ENCODE measurements at places on chromosomes 16 and 17.
A peak's percentile ranks its signal among the peaks of the same experiment; 100 is the strongest.

- no peaks in the 10 kb centered on the region for H3K36me3 ChIP-seq
- no peak overlapping the region for H3K27ac ChIP-seq
- no peak overlapping the region for H3K4me3 ChIP-seq
- H3K27me3 ChIP-seq = peaks cover 8% of the 10 kb centered on the region
- H3K4me1 ChIP-seq = no peaks in the 10 kb centered on the region
Measured at GRCh38 chr17:73342050-73342522, 30.3 kb upstream of the CDC42EP4 start.

DNA sequence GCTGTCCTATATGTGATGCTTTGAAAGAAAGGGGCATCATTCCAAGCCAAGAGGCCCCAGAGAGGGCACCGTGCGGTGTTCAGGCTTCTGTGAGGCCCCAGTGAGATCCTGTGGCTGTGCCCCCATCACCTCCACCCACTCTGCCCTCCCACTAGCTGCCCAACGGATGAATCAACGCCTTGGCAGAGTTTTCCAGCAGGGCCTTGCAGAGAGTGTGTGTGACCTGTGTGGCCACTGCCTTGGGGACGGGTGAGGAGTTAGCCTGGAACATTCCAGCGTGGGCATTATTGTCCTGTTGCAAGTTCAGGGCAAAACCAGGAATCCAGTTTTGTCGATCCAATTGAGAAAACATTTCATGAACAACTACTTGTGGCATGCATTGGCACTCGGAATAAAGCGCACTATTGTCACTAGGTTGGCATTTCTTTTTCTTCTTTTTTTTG is 53.7 kb downstream of the SF3B3 start:
- peaks cover 6% of the 10 kb centered on the region for H3K4me1 ChIP-seq
- no peak overlapping the region for H3K4me3 ChIP-seq
- H3K36me3 ChIP-seq = peaks cover 4% of the 10 kb centered on the region
- no peak overlapping the region for H3K27ac ChIP-seq

- H3K4me3 ChIP-seq = no peak overlapping the region
- H3K4me1 ChIP-seq = peaks cover 4% of the 10 kb centered on the region
- H3K27me3 ChIP-seq = no peaks in the 10 kb centered on the region
- H3K36me3 ChIP-seq = peaks cover 14% of the 10 kb centered on the region
- DNase-seq = no peak
- peak overlapping the region; percentile 60 for H3K27ac ChIP-seq
Measured at GRCh38 chr17:15981208-15981607, 18.3 kb downstream of the ZSWIM7 start.

DNA sequence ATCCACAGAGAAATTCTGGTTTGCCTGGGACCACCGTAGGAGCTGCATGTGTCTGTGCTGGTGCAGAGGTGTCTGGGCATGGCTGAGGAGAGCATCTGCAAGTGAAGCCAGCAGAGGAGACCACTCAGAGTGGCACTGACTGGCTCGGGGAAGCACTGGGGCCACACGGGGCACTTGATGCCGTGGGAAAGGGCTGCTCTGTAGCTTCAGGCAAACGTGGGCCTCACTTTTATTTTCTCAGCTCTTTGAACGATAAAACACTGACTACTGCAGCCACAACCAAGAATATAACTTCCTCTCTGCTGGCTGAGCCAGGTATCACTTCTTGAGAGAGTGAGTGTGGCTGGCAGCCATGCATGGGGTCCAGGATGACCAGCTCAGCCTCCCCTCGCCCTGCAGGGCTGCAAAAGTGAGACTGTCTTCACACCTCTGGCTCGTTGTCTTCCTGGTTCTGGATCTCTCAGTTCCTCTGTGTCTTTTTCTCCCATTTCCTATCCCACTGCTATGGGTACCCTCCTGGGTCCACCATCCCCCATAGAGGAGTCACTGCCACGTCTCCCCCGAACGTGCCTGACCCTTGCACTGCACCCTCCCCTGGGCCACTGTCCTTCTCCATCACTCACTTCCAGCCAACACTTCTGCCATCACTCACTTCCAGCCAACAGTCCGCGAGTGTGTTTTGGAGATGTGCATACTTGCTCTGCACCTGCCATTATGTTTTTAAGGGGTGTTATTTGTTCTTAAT is 201.4 kb upstream of the CHMP6 start:
- peaks cover 4% of the 10 kb centered on the region for H3K36me3 ChIP-seq
- no peak for DNase-seq
- H3K27me3 ChIP-seq = no peaks in the 10 kb centered on the region
- H3K4me1 ChIP-seq = peaks cover 55% of the 10 kb centered on the region

- no peaks in the 10 kb centered on the region for H3K36me3 ChIP-seq
- no peaks in the 10 kb centered on the region for H3K27me3 ChIP-seq
- H3K4me1 ChIP-seq = peaks cover 19% of the 10 kb centered on the region
- no peak overlapping the region for H3K4me3 ChIP-seq
Measured at GRCh38 chr17:57331423-57331822, 75.1 kb downstream of the MSI2 start.

DNA sequence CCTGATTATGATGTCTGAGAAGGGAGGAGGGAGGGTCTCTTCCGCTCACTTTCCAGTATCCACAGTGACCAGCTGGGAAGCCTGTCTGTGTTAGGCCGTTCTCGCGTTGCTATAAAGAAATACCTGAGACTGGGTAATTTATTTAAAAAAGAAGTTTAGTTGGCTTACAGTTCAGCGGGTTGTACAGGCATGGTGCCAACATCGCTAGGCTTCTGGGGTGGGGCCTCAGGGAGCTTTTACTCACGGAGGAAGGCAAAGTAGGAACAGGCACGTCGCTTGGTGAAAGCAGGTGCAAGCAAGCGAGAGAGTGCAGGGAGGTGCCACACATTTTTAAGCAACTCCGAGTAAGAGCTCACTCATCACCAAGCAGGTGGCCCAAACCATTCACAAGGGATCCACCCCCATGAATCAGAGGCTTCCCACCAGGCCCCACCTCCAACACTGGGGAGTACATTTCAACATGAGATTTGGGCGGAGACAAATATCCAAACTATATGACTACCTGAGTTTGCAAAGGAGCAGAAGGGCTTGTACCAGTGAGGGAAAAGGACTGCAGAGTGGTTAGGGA is 137.5 kb downstream of the CCDC182 start:
- no peak overlapping the region for H3K4me3 ChIP-seq
- DNase-seq = no peak
- H3K27me3 ChIP-seq = no peaks in the 10 kb centered on the region
- H3K36me3 ChIP-seq = no peaks in the 10 kb centered on the region
- H3K27ac ChIP-seq = peak overlapping the region; percentile 71

- H3K4me1 ChIP-seq = peaks cover 24% of the 10 kb centered on the region
- no peaks in the 10 kb centered on the region for H3K27me3 ChIP-seq
- H3K36me3 ChIP-seq = no peaks in the 10 kb centered on the region
- H3K27ac ChIP-seq = no peak overlapping the region
- DNase-seq = no peak
Measured at GRCh38 chr17:57422574-57423164, 166.3 kb downstream of the MSI2 start.

GRCh38 chr17:38587947-38588787 is 17.6 kb downstream of the SRCIN1 start:
- no peak for DNase-seq
- H3K4me3 ChIP-seq = peak overlapping the region; percentile 56
- H3K27ac ChIP-seq = no peak overlapping the region
- H3K36me3 ChIP-seq = no peaks in the 10 kb centered on the region

GRCh38 chr17:60355663-60356594 is 36.0 kb downstream of the USP32 start:
- DNase-seq = no peak
- no peak overlapping the region for H3K4me3 ChIP-seq
- H3K4me1 ChIP-seq = peaks cover 20% of the 10 kb centered on the region
- no peaks in the 10 kb centered on the region for H3K36me3 ChIP-seq

- DNase-seq = no peak
- no peaks in the 10 kb centered on the region for H3K27me3 ChIP-seq
- H3K27ac ChIP-seq = peak overlapping the region; percentile 29
- peaks cover 24% of the 10 kb centered on the region for H3K4me1 ChIP-seq
Measured at GRCh38 chr16:72099377-72099818, 5.8 kb downstream of the DHX38 start.

DNA sequence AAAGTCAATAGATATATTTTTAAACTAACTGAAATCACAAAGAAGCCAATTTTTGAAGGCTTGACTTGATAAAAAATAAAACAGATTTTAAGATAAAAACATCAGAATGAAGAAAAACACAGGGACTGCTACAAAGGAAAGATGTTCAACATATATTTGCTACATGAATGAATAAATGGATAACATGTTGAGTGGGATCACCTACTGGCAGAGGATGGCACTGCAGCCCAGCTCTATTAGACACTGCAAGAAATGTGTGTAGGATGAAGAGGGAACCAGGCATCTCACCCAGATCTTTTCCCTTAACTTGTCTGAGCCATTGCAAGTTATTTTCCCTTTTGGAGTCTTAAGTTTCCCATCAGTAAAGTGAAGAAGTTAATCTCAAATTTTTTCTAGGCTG is 4.2 kb downstream of the AIPL1 start:
- H3K27ac ChIP-seq = no peak overlapping the region
- H3K36me3 ChIP-seq = no peaks in the 10 kb centered on the region
- H3K4me1 ChIP-seq = peaks cover 15% of the 10 kb centered on the region
- peaks cover under 1% of the 10 kb centered on the region for H3K27me3 ChIP-seq
- no peak for DNase-seq

DNA sequence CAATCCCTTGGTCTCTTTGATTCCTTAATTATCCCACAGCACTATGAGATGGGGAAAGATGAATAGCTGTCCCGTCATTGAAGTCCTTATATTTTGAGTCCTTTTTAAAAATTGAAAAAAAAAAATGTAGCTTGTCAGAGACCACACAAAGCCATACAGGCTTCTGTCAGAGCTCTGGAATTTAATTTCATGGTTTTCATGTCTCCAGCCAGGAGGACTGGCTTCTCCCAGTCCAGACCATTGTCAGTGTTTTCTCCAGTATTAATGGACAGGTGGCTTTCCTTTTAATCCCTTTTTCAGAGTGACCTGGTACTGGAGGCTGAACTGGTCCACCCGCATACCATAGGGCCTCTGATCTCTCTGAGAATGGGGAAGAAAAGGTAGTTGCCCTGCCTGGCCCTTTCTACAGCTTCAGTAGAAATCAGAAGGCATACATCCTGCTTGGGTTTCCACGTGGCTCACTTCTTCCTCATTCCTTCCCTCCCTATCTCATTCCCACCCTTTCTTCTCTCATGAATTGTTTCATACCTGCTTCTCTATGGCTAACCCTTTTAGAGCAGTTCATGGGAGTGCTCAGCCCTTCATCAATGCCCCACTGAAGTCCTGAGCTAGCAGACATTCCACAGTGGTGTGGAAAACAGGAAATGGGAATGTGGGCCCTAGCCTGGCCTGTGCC is 29.1 kb downstream of the TRIM16 start:
- H3K4me3 ChIP-seq = no peak overlapping the region
- peaks cover 9% of the 10 kb centered on the region for H3K4me1 ChIP-seq
- no peaks in the 10 kb centered on the region for H3K27me3 ChIP-seq
- H3K36me3 ChIP-seq = peaks cover 2% of the 10 kb centered on the region
- no peak for DNase-seq
- H3K27ac ChIP-seq = no peak overlapping the region

DNA sequence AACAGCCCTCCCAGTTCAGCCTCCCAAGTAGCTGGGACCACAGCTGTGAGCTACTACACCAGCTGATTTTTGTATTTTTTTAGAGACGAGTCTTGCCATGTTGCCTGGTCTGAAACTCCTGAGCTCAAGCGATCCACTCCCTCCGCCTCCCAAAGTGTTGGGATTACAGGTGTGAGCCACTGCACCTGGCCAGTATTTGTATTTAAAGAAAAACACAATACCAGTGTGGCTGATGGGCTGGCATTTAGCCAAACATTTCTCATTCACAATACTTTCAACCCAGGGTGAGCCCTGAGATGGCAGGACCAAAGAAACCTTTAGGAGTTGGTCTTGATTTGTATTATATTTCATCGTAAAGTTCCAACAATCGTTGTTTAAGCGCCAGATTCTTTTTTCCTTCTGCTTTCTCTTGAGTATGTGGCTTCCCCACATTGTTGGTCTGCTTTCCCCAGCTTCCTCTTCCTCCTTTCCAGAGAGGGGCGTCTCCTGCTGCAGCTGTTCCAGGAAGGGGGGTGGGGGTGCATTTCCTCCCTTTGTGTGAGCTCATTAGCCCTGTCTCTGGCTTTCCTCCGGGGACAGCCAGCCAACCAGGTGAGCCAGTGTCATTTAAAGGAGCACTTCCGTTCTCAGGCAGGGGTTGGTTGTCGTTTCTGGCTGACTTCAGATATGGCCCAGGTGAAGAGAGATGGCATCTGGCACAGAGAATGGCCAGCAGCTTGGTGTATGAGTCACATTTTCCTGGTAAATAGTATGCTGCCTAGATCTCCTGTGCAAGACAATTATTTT is 79.9 kb downstream of the GPRC5B start:
- H3K27me3 ChIP-seq = no peaks in the 10 kb centered on the region
- H3K4me1 ChIP-seq = peaks cover 11% of the 10 kb centered on the region
- DNase-seq = no peak
- H3K4me3 ChIP-seq = peak overlapping the region; percentile 80
- H3K27ac ChIP-seq = peak overlapping the region; percentile 77

GRCh38 chr17:32142857-32143526 is 690 bp downstream of the RHOT1 start:
- no peaks in the 10 kb centered on the region for H3K27me3 ChIP-seq
- H3K4me1 ChIP-seq = peaks cover 17% of the 10 kb centered on the region
- peak overlapping the region; percentile 98 for H3K4me3 ChIP-seq
- H3K36me3 ChIP-seq = no peaks in the 10 kb centered on the region

GRCh38 chr17:53016085-53016484 is 806.6 kb upstream of the KIF2B start:
- DNase-seq = no peak
- H3K4me1 ChIP-seq = no peaks in the 10 kb centered on the region
- no peak overlapping the region for H3K4me3 ChIP-seq
- no peaks in the 10 kb centered on the region for H3K36me3 ChIP-seq
- H3K27ac ChIP-seq = no peak overlapping the region
- no peaks in the 10 kb centered on the region for H3K27me3 ChIP-seq

DNA sequence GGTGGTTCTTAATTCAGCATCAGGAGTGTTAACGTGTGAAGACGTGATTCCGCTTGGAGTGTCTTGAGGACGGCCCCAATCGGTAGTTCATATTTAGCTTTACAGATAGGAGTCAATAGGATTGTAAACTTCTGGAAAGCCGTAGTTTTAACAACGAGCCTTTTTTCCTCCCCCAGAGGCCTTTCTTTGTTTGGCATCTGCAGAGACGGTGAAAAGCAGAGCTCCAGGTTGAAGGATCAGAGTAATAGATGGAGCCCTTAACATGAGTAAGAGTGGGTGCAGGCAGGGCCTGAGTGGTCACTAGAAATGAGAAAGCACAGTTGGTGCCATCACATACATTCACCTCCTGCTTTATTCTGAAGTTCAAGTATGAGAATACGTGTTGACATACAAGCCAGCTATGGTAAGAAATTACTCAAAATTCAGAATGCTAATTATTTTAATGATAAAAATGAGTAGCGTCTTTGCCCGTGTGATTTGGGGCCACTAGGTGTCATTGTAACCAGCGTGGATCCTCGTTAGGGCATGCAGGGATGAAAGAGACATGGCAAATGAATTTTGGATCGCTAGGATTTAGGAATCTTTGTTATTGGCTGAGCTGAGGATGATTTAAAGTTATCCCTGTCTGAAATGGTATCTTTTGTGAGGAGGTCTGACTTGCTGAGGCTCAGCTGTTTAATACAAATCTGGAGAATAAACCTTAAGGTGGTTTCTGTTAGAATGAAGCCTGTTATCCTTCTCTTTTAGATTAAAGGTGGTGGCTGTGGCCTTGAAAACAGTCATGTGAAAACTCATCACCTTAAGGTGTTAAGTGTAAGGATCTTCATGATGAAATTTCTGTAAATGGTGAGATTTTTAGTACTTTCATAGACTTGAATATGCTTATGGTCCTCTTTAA is 18.6 kb downstream of the PRCD start:
- DNase-seq = no peak
- H3K4me3 ChIP-seq = peak overlapping the region; percentile 99
- H3K36me3 ChIP-seq = peaks cover 8% of the 10 kb centered on the region

GRCh38 chr17:71593078-71593477 is 527.7 kb upstream of the SOX9 start:
- H3K4me3 ChIP-seq = no peak overlapping the region
- no peaks in the 10 kb centered on the region for H3K27me3 ChIP-seq
- no peaks in the 10 kb centered on the region for H3K4me1 ChIP-seq
- DNase-seq = no peak
